ENCODE measurements at places on chromosomes 3 and 15.

GRCh38 chr3:29412110-29412509 lies 131.2 kb downstream of the RBMS3 start:
- DNase-seq: no peak

DNA sequence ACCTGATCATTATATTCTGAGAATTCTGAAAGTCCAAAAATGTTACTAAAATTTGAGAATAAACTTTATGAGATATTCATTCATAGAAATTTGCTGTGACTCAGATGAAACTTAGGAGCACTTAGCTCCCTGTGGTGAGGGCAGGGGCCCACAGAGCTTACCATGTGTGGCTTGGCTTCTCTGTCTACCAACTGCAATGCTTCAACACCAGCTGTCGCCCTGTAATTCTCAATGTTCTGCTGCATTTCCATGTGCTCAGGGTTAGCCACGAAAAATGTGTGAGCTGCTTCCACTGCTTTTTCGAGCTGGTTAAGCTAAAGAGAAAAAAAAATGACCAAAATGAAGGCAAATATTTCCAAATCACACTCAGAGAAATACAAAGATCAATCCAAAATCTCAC lies 125.6 kb downstream of the P3H2 start:
- no peak for DNase-seq

- DNase-seq: no peak
These were observed 81.5 kb downstream of the TJP1 start for GRCh38 chr15:29740692-29741311.

GRCh38 chr3:111895071-111895470 lies 36.0 kb downstream of the PHLDB2 start:
- DNase-seq: no peak

GRCh38 chr3:130117933-130118332 lies 36.3 kb downstream of the ALG1L2 start:
- DNase-seq: no peak

Measured in amygdala (tissue), 56 donors.